Cardiac muscle cell (in vitro differentiated cells and primary cell): ENCODE measurements at places on chromosomes 3 and 15.

- H3K27ac ChIP-seq = no peak overlapping the region
- DNase-seq = peak; percentile 43
- H3K4me1 ChIP-seq = peaks cover 6% of the 10 kb centered on the region
- no peaks in the 10 kb centered on the region for H3K27me3 ChIP-seq
- H3K4me3 ChIP-seq = no peak overlapping the region
Observed at GRCh38 chr3:150314248-150315004, 93.7 kb upstream of the TSC22D2 start.

- no peaks in the 10 kb centered on the region for H3K36me3 ChIP-seq
- no peaks in the 10 kb centered on the region for H3K27me3 ChIP-seq
- H3K4me1 ChIP-seq = no peaks in the 10 kb centered on the region
- H3K4me3 ChIP-seq = no peak overlapping the region
- no peak for DNase-seq
- H3K27ac ChIP-seq = no peak overlapping the region
Observed at GRCh38 chr3:27333843-27334242, 35.3 kb downstream of the NEK10 start.

- DNase-seq = no peak
- H3K27ac ChIP-seq = no peak overlapping the region
Observed at GRCh38 chr3:187798531-187799530, 53.6 kb upstream of the BCL6 start.

DNA sequence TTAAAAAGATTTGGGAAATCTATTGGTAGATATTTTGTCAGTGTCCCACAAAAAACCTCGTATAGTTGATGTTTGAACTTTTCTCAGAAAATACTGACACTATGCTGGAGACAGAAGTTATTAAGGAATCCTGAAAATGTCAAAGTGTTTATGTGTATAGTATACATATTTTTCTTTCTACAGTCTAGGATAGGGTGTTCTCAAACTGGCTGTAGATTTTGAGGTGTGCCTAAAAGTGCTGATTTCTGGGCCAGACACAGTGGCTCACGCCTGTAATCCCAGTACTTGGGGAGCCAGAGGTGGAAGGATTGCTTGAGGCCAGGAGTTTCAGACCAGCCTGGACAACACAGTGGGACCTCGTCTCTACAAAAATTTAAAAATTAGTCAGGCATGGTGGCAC lies 322.0 kb downstream of the NLGN1 start:
- H3K36me3 ChIP-seq = no peaks in the 10 kb centered on the region
- H3K27ac ChIP-seq = no peak overlapping the region
- H3K4me1 ChIP-seq = no peaks in the 10 kb centered on the region

DNA sequence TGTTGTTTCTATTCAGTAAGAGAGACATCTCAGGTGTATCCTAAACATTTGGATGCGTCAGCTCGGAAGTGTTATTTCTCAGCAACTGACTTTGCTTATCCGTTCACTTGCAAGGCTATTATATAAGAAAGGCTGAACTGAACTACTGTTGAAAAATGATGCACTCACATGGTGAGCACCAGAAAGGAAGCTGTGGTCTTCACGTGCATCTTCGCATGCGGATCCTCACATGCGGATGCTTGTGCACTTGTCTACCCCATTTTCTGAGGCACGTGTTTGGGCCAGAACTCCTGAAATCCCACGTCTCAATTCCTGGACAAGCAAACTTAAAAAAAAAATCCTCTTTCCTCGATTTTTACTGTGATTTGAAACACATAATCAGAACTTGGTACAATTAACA lies 63.2 kb downstream of the PDZRN3 start:
- peaks cover 17% of the 10 kb centered on the region for H3K4me1 ChIP-seq
- no peak for DNase-seq
- H3K4me3 ChIP-seq = no peak overlapping the region
- H3K27ac ChIP-seq = no peak overlapping the region
- no peaks in the 10 kb centered on the region for H3K36me3 ChIP-seq
- H3K27me3 ChIP-seq = no peaks in the 10 kb centered on the region

GRCh38 chr15:34335176-34336032 lies 2.2 kb downstream of the SLC12A6 start:
- peak; percentile 29 for DNase-seq
- H3K4me3 ChIP-seq = peak overlapping the region; percentile 20
- H3K4me1 ChIP-seq = peaks cover 35% of the 10 kb centered on the region
- no peaks in the 10 kb centered on the region for H3K36me3 ChIP-seq

DNA sequence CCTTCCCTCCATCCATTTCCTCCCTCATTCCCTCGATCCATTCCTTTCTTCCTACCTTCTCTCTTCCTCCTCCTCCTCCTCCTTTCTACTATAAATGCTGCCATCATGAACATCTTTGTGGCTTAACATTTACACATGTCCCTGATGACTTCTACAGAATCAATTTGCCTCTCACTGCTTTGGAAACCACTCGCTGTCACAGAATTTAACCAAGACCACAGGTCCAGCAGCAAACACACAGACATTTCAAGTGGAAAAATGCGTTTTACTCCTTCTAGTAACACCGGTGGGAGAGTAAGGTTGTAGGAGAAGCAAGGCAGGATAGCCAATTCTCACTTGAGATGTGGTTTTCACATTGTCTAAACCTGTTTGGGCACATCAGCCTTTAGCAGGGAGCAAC lies 101.4 kb upstream of the LRIG1 start:
- no peaks in the 10 kb centered on the region for H3K4me1 ChIP-seq
- no peak overlapping the region for H3K4me3 ChIP-seq
- no peak overlapping the region for H3K27ac ChIP-seq
- no peak for DNase-seq
- H3K27me3 ChIP-seq = no peaks in the 10 kb centered on the region

- no peaks in the 10 kb centered on the region for H3K27me3 ChIP-seq
- DNase-seq = peak; percentile 39
- no peak overlapping the region for H3K27ac ChIP-seq
- H3K4me1 ChIP-seq = peaks cover 2% of the 10 kb centered on the region
- no peaks in the 10 kb centered on the region for H3K36me3 ChIP-seq
- no peak overlapping the region for H3K4me3 ChIP-seq
Observed at GRCh38 chr3:25495726-25496253, 67.7 kb downstream of the RARB start.

GRCh38 chr3:37861620-37862041 lies at the start of gene CTDSPL:
CTDSPL (plus strand) TSS chr3:37861880; CDS start chr3:37862200, 320 bp downstream.
- H3K4me1 ChIP-seq = no peaks in the 10 kb centered on the region
- no peaks in the 10 kb centered on the region for H3K27me3 ChIP-seq
- H3K27ac ChIP-seq = peak within 1 kb of the TSS; percentile 24
- H3K4me3 ChIP-seq = peak within 1 kb of the TSS; percentile 61
- H3K36me3 ChIP-seq = no peaks in the 10 kb centered on the region

GRCh38 chr3:134607054-134608022 lies 43.5 kb downstream of the KY start:
- no peak overlapping the region for H3K27ac ChIP-seq
- no peaks in the 10 kb centered on the region for H3K36me3 ChIP-seq
- no peaks in the 10 kb centered on the region for H3K4me1 ChIP-seq
- no peak for DNase-seq
- H3K4me3 ChIP-seq = no peak overlapping the region
- peaks cover 26% of the 10 kb centered on the region for H3K27me3 ChIP-seq

DNA sequence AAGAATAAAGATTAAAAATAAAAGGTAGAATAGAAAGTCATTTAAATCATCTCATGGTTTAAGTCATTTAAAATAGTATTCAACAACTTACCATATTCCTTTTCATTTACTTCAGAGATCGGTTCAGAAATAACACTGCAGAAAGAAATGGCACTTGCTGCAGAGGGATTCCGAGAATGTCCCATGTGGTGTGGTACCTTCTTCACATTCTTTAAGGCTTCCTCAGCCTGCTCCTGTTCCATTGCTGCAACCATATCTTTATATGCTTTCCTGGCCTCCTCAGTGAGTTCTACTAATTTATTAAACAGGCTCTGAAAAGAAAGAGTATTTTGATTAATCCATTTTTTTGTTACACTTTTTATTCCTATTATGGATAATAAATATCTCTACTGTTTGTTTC lies 32.6 kb upstream of the SHC4 start:
- no peaks in the 10 kb centered on the region for H3K27me3 ChIP-seq
- no peak for DNase-seq
- peaks cover 62% of the 10 kb centered on the region for H3K36me3 ChIP-seq
- no peak overlapping the region for H3K4me3 ChIP-seq
- no peaks in the 10 kb centered on the region for H3K4me1 ChIP-seq

- DNase-seq = no peak
- no peaks in the 10 kb centered on the region for H3K4me1 ChIP-seq
- H3K4me3 ChIP-seq = no peak overlapping the region
- no peak overlapping the region for H3K27ac ChIP-seq
Observed at GRCh38 chr3:169880576-169881250, 11.0 kb upstream of the LRRC31 start.

GRCh38 chr3:44125882-44126281 lies 115.8 kb upstream of the TOPAZ1 start:
- H3K4me1 ChIP-seq = peaks cover 8% of the 10 kb centered on the region
- no peak overlapping the region for H3K27ac ChIP-seq
- no peak overlapping the region for H3K4me3 ChIP-seq

GRCh38 chr15:82808634-82809041 lies 790 bp upstream of the WHAMM start:
- H3K36me3 ChIP-seq = peaks cover 7% of the 10 kb centered on the region
- no peak overlapping the region for H3K4me3 ChIP-seq
- H3K4me1 ChIP-seq = peaks cover 41% of the 10 kb centered on the region
- no peaks in the 10 kb centered on the region for H3K27me3 ChIP-seq

GRCh38 chr3:71011565-71012287 lies 571.8 kb downstream of the FOXP1 start:
- peaks cover 11% of the 10 kb centered on the region for H3K4me1 ChIP-seq
- no peak overlapping the region for H3K4me3 ChIP-seq
- peaks cover 12% of the 10 kb centered on the region for H3K36me3 ChIP-seq
- H3K27ac ChIP-seq = no peak overlapping the region

DNA sequence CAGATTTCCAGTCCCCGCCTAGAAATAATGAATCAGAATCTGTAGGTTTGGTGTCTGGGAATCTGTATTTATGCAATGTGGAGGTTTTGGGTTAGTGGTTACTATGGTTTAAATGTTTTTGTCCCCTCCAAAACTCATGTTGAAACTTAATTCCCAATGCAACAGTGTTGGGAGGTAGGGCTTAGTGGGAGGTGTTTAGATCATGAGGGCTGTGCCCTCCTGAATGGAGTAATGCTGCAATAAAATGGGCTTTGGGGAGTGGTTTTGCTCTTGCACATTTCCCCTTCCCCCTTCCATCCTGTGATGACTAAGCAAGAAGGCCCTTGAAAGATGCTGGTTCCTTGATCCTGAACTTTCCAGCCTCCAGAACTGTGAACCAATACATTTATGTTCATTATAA lies 9.2 kb upstream of the RFC4 start:
- H3K4me1 ChIP-seq = no peaks in the 10 kb centered on the region
- no peaks in the 10 kb centered on the region for H3K36me3 ChIP-seq
- no peak overlapping the region for H3K4me3 ChIP-seq
- no peaks in the 10 kb centered on the region for H3K27me3 ChIP-seq
- DNase-seq = peak; percentile 81
- no peak overlapping the region for H3K27ac ChIP-seq

DNA sequence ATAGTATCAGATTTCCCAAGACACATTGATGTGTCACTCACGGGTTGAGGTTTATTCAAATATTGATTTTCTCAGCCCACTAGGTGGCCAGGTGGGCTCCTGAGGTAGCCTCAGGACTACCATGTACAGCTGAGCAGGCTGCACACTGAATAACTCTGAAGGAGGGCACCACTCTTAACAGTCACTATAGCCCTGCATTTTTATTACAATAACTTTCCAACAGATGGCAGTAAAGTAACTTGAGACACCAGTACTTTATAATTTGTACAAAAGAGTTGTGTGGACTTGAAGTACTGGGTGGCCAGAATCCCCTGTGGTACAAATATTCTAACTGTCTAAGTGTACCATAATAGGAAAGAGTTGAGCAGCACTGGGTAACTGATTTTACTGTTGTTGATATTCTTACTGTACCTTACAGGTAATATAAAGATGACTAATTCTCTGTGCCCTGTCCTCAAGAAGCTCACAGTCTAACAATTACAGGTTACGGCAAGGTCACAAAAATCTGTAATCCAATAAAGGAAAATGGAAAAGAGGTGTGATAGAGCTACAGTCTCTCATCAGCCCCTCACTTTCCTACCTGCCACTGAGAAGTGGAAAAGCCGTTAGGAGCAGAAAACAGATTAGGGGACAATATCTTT lies 76.0 kb downstream of the ETFA start:
- DNase-seq = peak; percentile 45
- no peaks in the 10 kb centered on the region for H3K4me1 ChIP-seq
- H3K36me3 ChIP-seq = no peaks in the 10 kb centered on the region
- H3K4me3 ChIP-seq = no peak overlapping the region

DNA sequence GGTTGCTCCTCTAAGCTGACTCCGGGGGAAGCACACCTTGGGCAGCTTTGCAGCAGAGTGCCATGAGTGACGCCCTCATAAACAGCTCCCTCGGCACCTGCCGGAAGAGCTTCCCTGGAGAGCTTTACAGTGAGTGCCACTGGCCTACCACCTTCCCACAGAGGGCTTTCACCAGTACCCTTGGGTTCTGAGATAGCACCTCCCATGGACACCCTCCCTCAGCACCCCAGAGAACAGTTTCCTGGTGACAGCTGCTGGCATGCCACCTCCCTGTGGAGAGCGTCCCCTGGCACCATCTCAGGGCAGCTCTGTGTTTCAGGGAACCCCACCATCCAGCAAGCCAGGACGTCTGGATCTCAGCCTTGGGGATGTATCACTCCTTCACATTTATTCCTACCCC lies 49.1 kb downstream of the RUBCN start:
- H3K27me3 ChIP-seq = no peaks in the 10 kb centered on the region
- H3K4me3 ChIP-seq = no peak overlapping the region
- H3K4me1 ChIP-seq = no peaks in the 10 kb centered on the region

GRCh38 chr3:14725013-14725412 lies 50.1 kb downstream of the C3orf20 start:
- H3K4me1 ChIP-seq = no peaks in the 10 kb centered on the region
- DNase-seq = no peak
- no peaks in the 10 kb centered on the region for H3K27me3 ChIP-seq
- no peak overlapping the region for H3K4me3 ChIP-seq
- no peak overlapping the region for H3K27ac ChIP-seq

DNA sequence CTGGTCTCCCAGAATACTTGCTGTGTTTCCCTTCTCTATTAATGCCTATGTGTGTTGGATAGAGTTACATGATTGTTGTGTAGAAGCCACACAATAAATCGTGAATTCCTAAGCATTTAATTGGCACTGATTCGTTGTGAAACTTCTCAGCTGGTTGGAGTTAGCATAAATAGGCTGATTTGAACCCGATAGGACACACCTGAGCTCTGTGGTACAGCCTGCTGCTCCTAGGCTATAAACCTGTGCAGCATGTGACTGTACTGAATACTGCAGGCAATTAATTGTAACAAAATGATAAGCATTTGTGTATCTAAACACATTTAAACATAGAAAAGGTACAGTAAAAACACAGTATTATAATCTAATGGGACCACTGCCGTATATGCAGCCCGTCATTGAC lies 4.9 kb downstream of the ACAD11 start:
- peaks cover 8% of the 10 kb centered on the region for H3K4me1 ChIP-seq
- no peak overlapping the region for H3K4me3 ChIP-seq
- no peaks in the 10 kb centered on the region for H3K27me3 ChIP-seq
